Activated T-cell treated with anti-CD3 and anti-CD28 coated beads, Interleukin-2, amount 50 U/mL, for 72 hours (primary cell): ENCODE measurements at places on chromosomes 2 and 18. TPM values are rescaled to one million over a fixed set of nuclear protein-coding genes. Genes with fewer than 3 reads are reported as not detected.

Gene UGT1A9
- total RNA-seq, result not detected

DNA sequence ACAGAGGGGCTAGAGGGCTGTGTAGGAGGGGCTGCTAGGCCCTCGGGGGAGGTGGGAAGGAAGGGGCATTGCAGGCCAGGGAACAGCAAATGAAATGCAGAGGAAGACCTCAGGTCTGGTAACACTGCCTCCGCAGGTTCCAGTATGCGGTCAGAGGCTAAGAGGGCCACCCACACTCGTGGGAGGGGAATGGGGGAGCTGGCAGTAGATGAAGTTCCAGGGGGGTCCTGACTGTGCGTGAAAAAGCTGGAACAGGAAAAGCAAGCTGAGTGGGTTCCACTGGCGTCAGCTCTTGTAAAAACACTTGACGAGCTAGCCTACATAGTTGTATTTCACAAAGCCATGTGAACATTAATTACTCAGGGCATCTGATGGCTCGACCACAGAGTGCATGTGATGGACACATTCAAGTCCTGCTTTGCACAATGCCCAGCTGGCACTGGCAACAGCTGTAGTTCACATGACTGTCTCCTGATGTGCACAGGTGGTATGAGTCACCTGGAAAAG is 29.0 kb upstream of the PTPN4 start:
- no peaks in the 10 kb centered on the region for H3K4me1 ChIP-seq
- H3K27me3 ChIP-seq, result peaks cover 5% of the 10 kb centered on the region
- H3K27ac ChIP-seq, result no peak overlapping the region
- H3K36me3 ChIP-seq, result no peaks in the 10 kb centered on the region
- DNase-seq, result no peak
- H3K4me3 ChIP-seq, result no peak overlapping the region

DNA sequence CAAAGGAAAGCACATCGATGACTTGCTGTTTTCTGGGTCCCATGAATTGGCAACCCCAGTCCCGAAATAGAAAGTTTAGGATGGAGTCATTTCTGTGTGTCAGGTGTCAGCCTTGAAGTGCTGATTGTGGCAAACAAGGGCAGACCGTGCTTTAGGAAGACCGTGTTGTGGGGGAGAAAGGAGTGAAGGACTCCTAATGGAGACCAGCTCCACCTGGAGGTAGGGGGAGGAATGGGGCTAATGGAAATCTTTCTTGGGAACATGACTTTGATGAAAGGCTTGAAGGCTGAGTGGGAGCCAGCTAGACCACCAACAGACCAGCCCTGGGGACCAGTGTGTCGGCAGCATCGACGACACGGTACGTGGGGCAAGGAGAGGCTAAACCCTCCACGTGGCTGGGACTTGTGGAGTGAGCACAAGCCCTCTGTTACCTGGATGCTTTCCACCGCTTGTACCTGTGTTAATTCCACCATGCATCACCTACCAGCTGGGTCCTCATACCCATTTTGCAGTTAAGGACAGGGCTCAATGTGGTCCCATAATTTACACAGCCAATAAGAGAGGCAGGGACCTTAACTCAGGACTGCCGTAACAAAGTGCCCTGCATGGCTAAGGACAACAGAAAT is 104.2 kb downstream of the SH3BP4 start:
- no peak overlapping the region for H3K27ac ChIP-seq
- no peaks in the 10 kb centered on the region for H3K36me3 ChIP-seq
- H3K4me1 ChIP-seq, result no peaks in the 10 kb centered on the region
- peaks cover 16% of the 10 kb centered on the region for H3K27me3 ChIP-seq
- no peak overlapping the region for H3K4me3 ChIP-seq

DNA sequence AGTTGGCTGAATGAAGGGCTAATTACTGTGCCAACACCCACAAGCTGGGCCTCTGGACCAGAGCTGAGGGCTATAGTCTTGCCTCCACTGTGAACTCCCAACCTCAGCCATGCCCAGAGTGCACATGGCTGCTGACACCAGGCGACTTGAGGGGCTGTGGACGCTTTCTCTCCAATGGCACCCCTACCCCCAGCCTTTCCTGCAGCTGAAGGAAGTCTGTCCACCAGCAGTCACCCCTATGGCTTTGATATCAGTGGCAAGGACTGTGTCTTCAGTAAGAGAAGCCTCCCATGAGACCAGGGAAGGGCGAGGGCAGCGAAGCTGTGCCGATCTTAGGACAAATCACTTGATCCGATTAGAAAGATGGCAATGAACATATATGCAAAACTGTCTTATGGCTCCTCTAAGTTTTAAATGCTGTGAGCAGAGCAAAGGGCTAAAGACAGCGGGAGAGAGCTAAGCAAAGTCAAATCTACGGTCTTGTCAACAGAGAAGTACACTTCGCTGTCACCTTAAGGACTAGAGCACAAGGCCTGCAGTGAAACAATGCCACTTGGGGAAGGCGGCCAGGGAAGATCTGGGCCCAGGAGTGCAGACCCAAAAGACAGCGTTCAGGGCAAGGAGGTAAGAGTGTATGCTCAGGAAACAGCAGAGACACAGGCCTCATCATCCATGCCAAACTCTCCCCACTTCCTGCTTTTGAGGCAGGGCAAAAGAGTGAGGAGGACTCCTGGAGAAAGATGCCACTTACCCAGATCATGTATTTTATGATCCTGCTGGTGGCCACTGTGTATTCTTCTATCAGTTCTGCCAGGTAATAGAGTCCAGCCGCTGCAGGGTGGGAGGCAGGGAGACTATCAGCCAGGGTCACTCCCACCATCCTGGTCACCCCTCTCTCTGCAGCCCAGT is 1.5 kb downstream of the TEX261 start:
- peak overlapping the region; percentile 98 for H3K27ac ChIP-seq
- H3K27me3 ChIP-seq, result no peaks in the 10 kb centered on the region
